Heart left ventricle (tissue), 16 donors: ENCODE measurements at places on chromosomes 12 and 14. TPM values are rescaled to one million over a fixed set of nuclear protein-coding genes. Genes with fewer than 3 reads are reported as not detected.

Gene PRH2
- polyA plus RNA-seq = not detected

Gene TSPAN11
- 0.49 TPM for polyA plus RNA-seq

DNA sequence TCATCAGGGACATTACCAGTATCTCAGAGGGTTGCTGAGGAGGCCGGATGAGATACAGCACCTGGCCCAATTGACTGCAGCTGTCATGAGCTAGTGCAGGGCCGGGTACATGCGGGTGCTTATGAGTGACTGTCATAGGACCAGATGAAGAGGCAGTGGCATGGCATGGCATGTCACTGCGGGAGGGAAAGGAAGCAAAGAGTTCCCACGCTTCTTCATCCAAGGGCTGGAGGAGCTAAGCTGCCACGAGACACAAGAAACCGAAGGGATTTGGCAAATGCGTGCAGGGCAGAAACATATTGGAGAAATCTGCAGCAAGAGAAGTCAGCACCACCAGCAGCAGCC is 10.7 kb upstream of the GPX2 start:
- DNase-seq = no peak

Gene CLEC14A
- 20.6 TPM for polyA plus RNA-seq

DNA sequence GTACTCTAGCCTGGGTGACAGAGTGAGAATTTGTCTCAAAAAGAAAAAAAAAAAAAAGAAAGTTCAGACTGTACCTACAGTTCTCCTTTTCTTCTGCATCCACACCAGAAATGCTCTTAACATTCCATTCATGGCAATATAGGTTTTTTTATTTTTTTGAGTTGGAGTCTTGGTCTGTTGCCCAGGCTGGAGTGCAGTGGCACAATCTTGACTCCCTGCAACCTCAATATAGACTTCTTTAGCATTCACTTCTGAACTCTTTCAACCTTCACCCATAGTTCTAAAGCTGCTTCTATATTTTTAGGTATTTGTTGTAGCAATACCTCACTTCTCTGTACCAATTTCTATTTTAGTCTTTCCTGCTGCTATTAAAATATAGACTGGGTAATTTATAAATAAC is 1095.7 kb downstream of the FLRT2 start:
- DNase-seq = no peak

DNA sequence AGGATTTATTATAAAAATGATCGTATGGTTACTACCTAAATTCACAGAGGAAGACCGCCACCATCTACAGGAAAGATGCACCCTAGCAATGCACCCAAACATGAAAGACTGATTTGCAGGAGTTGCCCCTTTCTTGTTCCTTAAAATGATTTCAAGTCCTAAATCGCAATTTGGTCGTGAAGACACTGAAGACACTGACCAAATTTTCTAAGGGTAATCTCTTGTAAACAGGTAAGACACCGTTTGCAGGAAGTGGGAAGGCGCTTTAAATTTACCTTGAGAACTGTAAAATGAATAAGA is 1.0 kb downstream of the SOS2 start:
- DNase-seq = no peak

Gene ESRRB
- polyA plus RNA-seq = 7.1 TPM

GRCh38 chr12:74021937-74022336 is 515.7 kb upstream of the ATXN7L3B start:
- peak; percentile 65 for DNase-seq

- DNase-seq = no peak
Observed at GRCh38 chr14:71698027-71698426, 234.2 kb upstream of the RGS6 start.

- DNase-seq = no peak
Observed at GRCh38 chr14:36485773-36486172, 34.3 kb downstream of the NKX2-1 start.

- DNase-seq = no peak
Observed at GRCh38 chr12:59452259-59452658, 143.6 kb upstream of the SLC16A7 start.

DNA sequence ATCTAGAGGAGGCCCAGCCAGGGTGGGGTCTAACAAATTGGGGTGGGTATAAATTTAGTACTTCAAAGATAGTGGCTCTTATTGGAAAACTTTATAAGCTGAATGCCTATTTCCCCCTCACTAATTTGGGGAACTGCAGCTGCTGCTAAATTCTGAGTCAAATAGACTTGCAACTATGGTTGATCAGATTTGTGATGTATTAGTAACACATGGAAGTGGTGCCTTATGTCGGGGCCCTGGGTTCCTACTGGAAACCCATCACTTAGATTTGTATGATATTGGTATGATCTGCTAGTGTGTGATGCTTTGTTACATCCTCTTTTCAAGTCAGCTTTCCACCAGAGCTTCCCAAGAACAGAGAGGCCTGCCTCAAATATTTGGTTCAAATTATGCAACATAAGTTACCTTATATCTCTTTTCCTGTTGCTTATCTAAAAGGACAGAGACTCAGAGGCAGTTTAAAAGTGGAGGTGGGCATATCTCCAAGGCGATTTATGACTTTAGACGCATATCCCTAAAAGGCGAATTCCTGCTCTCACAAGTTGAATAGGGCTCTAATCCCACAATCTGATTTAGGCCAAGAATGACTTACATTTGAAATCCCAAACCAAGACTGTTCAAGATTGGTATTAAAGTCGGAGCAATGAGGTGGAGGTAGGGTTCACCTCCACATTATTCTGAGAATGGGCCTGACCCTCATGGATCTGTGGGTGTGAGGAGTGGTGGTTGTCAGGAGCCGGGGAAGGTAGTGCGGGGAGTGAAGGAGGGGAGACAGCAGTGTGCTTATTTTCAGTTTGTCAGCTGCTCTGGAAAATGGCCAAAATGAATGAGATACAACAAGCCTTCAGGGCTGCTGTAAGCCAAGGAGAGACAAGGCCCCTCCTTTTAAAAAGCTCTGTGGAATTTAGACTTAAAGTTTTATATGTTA is 425.8 kb downstream of the RAD51B start:
- peak; percentile 69 for DNase-seq

DNA sequence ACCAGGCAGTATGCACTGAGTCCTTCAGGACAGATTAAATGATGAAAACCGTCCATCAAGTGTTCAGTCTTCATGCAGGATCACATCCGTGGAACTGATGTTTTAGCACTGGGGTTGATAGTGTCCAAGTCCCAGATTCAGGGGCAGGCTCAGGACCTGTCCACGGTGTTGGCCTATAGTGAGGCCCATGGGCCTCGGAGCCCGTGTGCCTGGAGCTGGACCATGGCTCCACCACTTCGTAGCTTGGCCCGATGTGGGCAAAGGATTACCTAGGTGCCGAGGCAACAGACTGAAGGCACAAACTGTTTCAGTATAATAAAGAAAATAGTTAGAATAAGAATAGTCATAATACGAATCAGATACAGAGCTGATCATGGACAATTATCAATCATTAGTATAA is 41.8 kb downstream of the DDX51 start:
- DNase-seq = no peak

DNA sequence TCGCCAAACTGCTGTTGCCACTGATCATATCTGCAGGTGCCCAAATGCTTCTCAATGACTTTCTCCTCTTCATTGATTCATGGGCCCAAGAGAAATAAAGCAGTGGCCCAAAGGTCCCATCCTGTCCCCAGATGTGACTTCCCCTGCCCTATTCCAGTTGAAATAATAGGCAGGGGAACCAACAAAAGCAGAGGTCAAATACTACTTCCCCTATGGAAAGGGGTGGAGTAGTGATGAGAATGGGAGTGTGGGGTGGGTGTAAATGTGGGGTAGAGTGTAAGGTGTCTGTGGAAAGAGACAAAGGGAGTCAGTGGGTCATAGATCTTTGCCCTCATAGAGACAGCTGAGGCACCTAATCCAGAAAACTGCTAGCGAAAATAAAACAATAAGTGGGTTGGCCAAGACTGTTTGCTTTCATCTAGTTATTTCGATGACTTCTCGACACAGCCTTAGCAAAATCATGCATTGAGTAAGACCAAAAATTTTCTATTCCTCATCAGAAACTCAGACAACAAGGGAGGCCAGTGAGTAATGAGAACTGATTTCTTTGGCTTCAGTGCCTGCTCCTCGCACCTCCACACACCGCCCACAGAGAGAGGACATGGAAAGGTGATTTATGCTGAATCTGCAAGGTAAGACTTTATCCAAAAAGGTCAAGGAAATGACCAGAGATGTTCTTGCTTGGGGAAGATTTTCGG is 10.9 kb upstream of the IL22 start:
- no peak for DNase-seq

DNA sequence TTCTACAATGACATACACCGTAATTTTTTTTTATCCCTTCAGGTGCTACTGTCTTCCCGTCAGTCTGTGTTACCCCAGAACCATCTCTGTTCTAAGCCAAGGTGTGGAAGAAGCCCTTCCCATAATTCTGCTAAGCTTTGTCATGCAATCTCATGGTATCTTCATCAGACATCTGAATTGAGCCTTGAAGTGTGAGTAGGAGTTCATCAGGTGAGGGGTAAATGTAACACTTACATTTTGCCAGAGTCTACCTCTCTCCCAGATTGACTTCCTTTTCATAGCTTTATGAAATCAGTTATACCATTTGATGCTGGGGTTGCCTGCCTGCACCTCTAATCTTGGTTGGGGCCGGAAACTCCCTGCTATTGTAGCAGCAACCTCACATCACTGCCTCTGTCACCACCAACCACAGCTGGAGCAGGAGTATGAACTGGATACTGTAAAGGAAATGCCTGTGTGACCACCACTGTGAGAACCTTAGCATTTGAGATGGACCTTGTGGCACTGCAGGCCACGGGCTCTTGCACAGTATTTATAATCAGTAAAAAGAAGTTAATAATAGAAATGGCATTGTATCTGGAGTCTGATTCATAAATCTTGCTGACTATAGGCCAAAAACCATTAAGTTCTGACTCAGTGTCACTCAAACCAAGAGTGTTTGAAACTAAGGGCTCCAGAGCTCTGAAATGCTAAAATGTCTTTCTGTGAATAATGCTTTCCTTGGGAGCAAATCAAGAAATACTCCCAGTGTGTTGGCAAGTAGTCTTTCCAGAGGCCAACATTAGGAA is 58.7 kb upstream of the STK38L start:
- DNase-seq = no peak

Gene DDIT3
- polyA plus RNA-seq = 60.5 TPM

DNA sequence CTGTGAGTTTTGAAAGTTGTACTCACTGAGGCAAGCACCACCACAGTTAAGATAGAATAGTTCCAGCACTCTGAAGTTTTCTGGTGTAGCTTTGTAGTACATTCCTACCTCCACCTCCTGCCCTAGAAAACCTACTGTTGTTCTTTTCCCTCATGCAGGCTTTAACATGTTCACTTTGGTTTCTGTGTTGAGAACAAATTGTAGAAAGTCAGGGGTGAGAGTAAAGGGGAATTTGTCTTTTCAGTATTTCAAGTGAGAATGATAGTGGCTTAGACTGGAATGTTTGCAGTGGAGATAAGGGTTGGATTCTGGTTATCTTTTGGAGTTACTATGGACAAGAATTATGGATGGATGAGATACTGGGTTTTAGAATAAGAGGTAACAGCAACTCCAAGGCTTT is 67.2 kb downstream of the AEBP2 start:
- no peak for DNase-seq

GRCh38 chr12:64034901-64035576 is 187.1 kb downstream of the KICS2 start:
- no peak for DNase-seq

- no peak for DNase-seq
Observed at GRCh38 chr14:61416591-61416990, 95.2 kb downstream of the PRKCH start.

DNA sequence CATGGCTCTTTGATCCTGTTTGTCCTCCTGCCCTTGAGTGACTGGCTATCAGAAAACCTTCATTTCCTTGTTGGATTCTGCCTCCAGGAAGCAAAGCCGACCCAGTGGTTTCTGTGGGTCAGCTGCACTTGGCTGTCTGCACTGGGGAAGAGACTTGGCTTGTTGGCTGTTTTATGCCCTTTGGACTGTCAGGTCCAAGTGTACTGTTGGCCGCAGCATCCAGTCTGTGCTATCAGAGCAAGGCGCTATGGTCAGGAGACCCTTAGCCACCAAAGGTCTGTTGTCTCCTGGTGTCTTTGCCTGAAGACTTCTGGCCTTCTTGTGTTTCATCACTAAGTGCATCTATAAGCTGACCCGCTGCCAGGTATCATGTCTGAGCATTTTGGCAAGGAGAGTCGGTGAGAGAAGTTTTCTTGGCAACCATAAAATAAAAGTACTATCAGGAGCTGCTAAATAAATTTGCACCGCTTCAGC is 177.4 kb upstream of the HIF1A start:
- peak; percentile 44 for DNase-seq

DNA sequence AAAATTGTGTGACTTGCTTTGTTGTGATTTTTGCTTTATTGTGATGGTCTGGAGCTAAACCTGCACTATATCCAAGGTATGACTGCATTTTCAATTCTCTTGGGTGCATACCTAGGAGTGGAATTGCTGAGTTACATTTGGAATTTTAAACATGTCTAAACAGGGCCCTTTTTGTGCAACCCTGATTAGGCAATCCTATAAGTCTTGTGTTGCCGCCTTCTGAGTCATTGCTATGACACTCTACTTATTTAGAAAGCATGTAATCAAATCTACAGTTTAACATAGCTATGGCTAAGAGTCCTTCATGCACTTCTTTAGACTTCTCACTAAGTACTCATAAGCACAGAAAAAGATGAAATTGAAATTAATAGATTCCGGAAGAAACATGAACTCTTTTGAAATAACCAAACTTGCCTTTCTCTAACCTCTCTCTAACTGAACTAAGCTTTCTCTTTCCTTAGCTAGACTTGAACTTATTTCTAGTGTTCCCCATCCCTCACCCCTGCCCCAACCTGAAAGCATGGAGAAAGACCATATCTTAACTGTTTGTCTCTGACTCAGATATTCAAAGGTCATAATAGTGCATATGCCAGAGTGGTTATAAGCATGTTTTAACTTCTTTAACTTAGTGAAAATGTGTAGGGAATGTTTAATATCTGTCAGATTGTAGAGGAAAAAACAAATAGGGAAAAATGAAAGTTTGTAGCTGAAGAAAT is 203.0 kb downstream of the SNAPC1 start:
- no peak for DNase-seq

DNA sequence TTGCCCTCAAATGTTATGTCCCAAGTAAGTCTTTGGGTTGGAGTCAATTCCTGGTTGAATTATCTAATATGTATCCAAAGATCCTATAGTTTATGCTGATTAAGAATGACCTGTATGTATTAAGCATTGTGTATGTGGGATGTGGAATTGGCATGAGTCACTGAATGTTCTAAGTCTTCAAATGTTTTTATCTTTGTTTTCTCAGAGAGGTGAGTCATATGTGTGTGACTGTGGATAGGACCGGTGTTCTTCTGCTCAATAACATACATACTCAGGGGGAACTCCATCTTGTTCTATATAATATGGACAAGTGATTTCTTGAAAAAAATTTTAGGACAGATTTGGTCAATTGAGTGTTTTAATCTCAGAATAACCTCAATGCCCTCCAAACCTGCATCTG is 57.9 kb downstream of the NAV3 start:
- DNase-seq = no peak

Gene OR4E2
- not detected for polyA plus RNA-seq

Gene PIGH
- 12.2 TPM for polyA plus RNA-seq

Gene LALBA
- not detected for polyA plus RNA-seq

- DNase-seq = peak; percentile 67
Observed at GRCh38 chr14:103561381-103562178, 877 bp downstream of the BAG5 start.

GRCh38 chr12:68609998-68610369 is 715 bp upstream of the RAP1B start:
- DNase-seq = no peak

- DNase-seq = no peak
Observed at GRCh38 chr14:60266021-60266937, 17.3 kb downstream of the PPM1A start.
